ENCODE measurements at places on chromosomes 2 and 18. TPM values are rescaled to one million over a fixed set of nuclear protein-coding genes. Genes with fewer than 3 reads are reported as not detected.
A peak's percentile ranks its signal among the peaks of the same experiment; 100 is the strongest.

MAB21L4 gene
- not detected for total RNA-seq

TMEM198 gene
- total RNA-seq, result 2.4 TPM

DLX2 gene
- 2.2 TPM for total RNA-seq

TYW5 gene
- 6.0 TPM for total RNA-seq

DTNA gene
- 12.1 TPM for total RNA-seq

UGT1A4 gene
- total RNA-seq, result not detected

CNTNAP5 gene
- not detected for total RNA-seq

C2orf76 gene
- total RNA-seq, result 19.6 TPM

GAREM2 gene
- 0.06 TPM for total RNA-seq

ANKRD53 gene
- total RNA-seq, result not detected

LCT gene
- 0.40 TPM for total RNA-seq

ANKRD39 gene
- total RNA-seq, result 24.4 TPM

ANKRD30BL gene
- not detected for total RNA-seq

- DNase-seq, result no peak
Measured at GRCh38 chr18:23243178-23243577, 107.9 kb downstream of the CABLES1 start.

DNA sequence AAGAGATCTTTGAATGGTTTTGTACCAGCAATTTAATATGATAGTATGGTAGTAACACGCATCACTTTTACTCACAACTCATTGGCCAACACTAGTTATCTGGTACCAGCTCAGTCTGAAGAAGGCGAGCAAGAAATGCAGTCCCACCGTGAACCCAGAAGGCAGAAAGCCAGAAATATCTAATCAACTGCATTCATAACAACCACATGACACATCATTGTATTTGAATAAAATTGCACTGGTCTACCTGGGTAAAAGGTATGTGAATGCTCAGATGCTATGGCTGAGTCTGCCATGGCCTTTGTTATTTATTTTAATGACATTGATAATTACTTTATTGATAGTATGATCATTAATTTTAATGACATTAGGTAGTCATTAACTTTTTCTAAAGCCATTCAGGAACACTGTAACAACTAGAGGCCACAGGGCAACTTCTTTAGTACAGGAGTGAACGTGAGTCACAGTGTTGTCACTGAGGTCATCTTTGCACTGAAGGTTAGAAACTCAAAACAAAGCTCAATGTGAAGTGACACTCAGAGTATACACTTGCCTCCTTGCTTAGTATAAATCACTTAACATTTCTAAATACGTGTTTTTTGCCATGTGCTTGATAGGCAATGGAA is 475.6 kb upstream of the TNP1 start:
- DNase-seq, result peak; percentile 14

GRCh38 chr2:83630351-83630750 is 828.7 kb downstream of the SUCLG1 start:
- DNase-seq, result no peak

DNA sequence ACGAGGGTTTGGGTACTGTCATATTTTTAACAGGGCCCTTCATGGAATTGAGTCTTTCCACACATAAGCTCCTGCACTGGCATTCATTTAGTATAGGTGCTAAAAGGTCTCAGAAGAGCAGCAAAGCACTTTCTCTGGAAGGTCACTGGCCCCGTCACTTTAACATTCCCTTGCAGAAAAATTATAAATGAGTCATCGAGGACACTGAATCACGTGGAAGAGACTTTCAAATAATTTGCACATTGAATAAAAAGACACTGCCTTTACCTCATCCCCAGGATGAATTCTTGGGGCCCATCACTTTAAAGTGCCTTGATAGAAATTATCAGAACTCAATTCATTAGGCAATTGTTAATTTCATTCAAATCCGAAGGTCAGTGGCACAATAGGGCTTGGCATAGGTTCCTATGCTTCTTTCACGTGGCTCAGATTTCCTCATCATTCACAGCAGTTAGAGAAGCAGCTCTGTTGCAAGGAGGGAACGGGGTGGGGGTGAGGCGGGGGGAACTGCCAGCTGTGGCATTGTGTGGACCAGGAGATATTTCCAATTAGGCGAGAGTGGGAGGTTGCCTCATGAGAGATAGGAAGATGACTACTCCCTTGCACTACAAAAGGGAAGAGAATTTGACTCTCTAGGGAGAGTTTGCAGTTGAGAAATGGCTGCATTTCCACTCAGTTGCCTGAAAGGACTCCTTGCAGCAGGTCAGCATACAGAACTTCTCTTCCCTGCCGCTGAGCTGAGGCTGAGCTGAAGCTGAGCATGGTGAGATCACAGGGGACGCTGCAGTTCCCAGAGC is 86.3 kb upstream of the NPAS2 start:
- peak; percentile 68 for DNase-seq

DNA sequence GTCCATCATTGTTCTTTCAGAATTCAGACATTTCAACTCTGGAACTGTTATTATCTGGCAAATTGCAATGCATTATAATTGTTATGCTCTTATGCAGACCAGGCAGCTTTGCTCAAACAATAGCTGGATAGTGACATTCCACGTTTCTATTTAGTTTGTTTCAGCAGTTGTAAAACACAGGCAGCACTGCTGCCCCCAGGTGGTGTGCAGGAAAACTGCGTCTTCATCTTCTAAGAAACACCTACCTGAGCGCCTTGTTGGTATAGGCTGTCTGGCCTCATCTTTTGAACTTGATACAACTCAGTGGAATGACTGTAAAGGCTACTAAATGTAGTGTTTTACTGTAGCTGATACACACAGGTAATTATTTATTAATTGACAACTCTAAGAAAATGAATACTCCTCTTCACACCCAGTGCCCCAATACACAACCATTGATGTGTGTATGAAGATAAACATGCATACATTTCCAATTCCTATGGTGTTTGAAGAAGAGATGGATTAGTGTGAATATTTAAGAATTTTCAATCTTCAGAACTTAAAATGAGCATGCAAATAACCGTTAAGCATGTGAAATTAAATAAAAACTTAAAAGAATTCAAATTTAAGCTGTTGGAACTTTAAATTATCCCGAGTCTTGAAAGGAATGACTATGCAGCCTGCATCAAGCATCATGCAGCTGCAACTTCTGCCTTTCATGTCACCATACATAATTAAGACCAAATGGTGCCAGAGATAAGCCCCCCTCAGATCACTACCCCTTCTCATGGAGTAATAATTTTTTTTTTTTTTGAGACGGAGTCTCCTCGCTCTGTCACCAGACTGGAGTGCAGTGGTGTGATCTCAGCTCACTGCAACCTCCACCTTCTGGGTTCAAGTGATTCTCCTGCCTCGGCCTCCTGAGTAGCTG is 85.6 kb downstream of the CD8B2 start:
- DNase-seq, result peak; percentile 34

- no peak for DNase-seq
Measured at GRCh38 chr2:214775971-214776370, 33.5 kb downstream of the BARD1 start.

DNA sequence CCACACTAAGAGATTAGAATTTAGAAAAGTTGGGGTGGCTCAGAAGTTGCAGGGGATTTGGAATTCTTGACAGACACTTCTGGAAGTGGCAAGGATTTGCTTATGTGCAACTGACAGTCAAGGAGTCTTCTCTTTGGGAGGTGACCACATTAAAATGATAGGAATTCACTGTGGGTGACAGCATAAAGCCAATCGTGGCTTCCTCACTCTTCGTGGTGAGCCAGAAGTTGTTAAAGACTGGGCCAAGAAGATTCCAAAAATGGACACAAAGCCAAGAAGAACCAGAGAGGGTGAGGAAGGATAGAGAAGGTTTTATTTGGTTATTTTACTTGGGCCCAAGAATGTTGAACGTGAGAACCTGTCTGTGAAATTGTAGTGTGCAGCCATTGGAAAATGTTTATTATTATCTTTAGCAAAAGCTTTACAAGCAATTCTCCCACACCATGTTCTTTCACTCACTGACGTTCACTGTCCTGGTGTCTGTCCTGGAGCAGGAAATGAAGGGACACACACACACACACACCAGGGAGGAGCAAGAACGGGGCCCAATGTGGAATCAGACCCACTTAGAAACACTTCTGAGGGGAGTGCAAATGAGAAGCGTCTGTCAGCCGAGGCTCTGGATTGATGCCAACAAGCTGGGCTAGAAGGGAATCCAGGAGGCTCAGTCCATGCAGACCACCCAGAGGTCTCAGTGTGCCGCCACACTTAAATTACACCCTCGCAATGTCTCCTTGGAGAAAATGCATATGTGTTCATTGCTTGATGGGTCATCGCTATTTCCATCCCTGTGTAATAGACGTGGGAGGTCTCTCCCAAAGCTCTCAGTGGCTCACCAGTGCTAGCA is 37.2 kb downstream of the STEAP3 start:
- no peak for DNase-seq

GRCh38 chr2:105317937-105318336 is 11.6 kb downstream of the TGFBRAP1 start:
- DNase-seq, result no peak

DNA sequence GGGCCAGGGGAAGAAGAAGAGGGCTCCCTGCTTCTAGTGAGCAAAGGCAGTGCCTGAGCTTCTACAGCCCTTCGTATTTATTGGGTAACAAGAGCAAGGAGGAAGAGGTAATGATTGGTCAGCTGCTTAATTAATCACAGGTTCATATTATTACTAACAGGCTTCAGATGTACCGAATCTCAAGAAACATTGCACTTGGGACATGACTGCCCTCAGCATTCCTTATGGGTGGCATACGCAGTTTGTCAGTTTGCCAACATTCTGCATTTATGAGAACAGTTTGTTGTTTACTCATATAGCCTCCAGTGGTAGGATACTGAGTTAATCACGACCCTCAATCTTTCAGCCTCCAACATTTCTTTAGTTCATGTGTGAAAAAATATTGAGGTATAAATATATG is 84.5 kb downstream of the HIBCH start:
- no peak for DNase-seq

DNA sequence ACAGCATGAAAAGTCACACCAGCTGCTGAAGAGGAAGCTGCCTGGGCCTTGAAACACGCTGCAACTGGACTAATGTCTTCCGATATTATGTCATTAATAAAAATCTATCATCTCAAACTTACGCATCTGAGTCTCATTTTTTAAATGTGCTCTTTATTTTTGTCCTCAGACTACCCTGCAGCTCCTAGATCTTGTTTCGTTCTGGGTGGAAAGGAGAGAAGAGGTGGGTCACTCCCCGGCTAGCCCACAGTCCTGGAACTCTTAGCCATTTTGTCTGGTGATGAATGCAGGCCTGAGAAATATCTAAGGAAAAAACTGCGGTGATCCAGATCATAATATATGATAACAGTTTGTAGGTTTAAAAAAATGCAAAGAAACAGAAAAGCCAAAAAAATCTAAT is 73.3 kb downstream of the TXNL1 start:
- no peak for DNase-seq

DNA sequence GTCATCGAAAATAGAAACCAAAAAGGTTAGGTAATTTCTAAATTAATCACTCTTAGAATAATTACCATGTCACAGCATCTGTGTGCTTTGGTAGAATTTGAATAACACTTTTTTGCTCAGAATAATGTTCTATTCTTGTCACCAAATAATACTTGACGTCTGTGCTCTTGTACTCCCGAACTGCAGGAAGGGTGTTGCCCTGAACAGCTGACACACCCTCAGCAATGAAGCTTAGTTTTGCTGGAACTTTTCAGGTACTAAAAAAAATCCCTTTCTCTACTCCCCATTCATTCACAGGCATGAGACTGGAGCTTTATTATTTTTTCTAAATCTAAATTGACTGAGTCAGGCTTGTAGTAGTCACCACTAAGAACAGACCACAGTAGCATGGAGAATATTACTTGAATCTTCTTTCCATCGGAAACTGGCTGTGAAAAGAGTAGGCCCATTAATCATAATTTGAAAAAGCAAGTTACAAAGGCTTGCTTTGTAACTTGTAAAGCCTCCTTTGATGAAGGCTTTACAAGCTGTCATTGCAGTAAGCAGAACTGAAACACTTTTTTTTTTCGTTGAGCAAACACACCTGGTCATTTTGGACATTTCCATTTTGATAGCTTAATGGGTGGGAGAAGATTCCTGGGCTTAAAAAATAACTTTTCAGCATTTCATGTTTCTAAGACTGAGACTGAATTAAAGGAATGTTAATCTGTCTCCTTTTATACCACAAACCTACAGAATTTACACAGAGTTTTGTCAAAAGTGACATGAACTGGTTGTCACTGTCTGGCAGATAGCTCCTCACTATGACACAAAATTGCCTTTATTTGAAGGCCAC is 70.3 kb upstream of the PELI1 start:
- DNase-seq, result peak; percentile 39

- DNase-seq, result no peak
Measured at GRCh38 chr2:136306836-136307235, 188.9 kb upstream of the CXCR4 start.

- DNase-seq, result no peak
Measured at GRCh38 chr2:44191739-44192138, 23.1 kb downstream of the PPM1B start.

DNA sequence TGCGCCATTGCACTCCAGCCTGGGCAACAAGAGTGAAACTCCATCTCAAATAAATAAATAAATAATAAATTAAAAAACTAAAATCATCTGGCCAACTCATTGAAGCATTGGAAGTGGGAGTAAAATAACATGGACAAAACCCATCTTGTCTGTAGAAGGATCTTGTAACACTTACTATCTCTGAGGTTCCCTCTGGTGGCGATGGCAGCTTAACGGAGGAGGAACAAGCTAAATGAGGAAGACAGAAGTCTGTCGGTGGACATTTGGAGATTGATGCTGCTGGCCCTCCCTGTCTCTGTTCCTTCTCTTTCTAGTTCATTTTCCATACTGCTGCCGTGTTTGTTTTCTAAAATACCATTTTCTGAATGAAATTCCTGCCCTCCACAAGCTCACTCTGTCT is 43.4 kb downstream of the ZCCHC2 start:
- DNase-seq, result no peak

GRCh38 chr2:102050854-102051391 is 59.2 kb downstream of the IL1R2 start:
- no peak for DNase-seq

GRCh38 chr2:205056151-205056561 is 510.9 kb downstream of the PARD3B start:
- DNase-seq, result no peak

DNA sequence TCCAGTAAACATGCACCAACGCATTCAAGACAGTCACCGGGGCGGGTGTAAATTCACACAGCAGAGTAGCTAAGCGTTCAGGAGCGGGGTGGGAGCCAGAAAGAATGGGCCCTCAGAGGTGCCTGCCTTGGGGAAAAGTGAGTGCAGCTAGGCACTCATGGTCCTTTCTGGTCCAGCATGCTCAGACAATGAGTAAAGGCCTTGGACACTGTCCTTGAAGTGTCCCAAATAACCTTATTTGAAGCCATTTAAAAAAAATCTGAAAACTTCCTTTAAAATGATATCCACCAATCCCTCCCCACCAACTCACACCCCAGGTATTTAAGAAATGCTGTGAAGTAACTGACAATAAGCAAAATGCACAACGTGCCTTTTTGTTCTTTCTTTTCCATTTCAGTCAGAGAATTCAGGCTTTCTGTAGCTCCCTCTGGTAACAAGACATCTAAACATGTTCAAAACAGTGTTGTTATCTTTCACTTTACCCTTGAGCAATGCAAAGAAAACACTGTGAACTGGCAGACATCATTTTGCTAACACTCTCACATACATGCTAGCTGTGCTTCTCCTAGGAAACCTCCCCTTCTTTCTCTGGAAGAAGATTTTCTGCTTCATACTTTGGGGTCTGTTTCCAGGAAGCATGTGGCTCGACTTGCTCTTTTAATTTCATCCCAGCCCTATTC is 445.1 kb upstream of the SPRED2 start:
- DNase-seq, result peak; percentile 4

- DNase-seq, result no peak
Measured at GRCh38 chr2:86029873-86030272, 75.8 kb downstream of the POLR1A start.
